Naive thymus-derived CD8-positive, alpha-beta T cell (primary cell): ENCODE measurements at places on chromosomes 5 and 9. TPM values are rescaled to one million over a fixed set of nuclear protein-coding genes. Genes with fewer than 3 reads are reported as not detected.

The PMPCA gene
- total RNA-seq, result 67.8 TPM

The F2RL2 gene
- total RNA-seq, result not detected

The PCDHGB2 gene
- total RNA-seq, result 0.47 TPM

The HACD4 gene
- total RNA-seq, result 12.6 TPM

The TRPM3 gene
- not detected for total RNA-seq

The GLDC gene
- total RNA-seq, result not detected

The PLCXD3 gene
- total RNA-seq, result not detected

The HAVCR2 gene
- 8.1 TPM for total RNA-seq

The OSTF1 gene
- total RNA-seq, result 53.4 TPM

The BTNL9 gene
- total RNA-seq, result 0.25 TPM

The FBP2 gene
- total RNA-seq, result not detected

The SLC6A18 gene
- total RNA-seq, result not detected

The SCAI gene
- total RNA-seq, result 15.3 TPM

The ACOT12 gene
- not detected for total RNA-seq

The KCNIP1 gene
- not detected for total RNA-seq

The BHMT2 gene
- not detected for total RNA-seq

The ISOC1 gene
- total RNA-seq, result 12.8 TPM

The SPTLC1 gene
- total RNA-seq, result 57.0 TPM

The RPL35 gene
- 1,561 TPM for total RNA-seq

The WNT8A gene
- total RNA-seq, result not detected

The ATP6V1G1 gene
- total RNA-seq, result 170 TPM

The SPINK6 gene
- not detected for total RNA-seq

The LRRC19 gene
- not detected for total RNA-seq

The EQTN gene
- total RNA-seq, result not detected

The DNAJC21 gene
- total RNA-seq, result 57.9 TPM

The PCDHB7 gene
- total RNA-seq, result not detected

The HSD17B3 gene
- total RNA-seq, result 3.2 TPM

The LSM11 gene
- total RNA-seq, result 5.1 TPM

The FGF1 gene
- total RNA-seq, result not detected

The PIP5KL1 gene
- total RNA-seq, result 1.8 TPM

The PJA2 gene
- total RNA-seq, result 91.0 TPM

The GABRA6 gene
- not detected for total RNA-seq

The SPINK9 gene
- total RNA-seq, result not detected
